ENCODE measurements at places on chromosomes 11 and 22.

GRCh38 chr11:115996125-115996807, 492.1 kb upstream of the CADM1 start:
- no peak for DNase-seq

GRCh38 chr11:6627762-6628241, 8.6 kb upstream of the TPP1 start:
- no peak for DNase-seq

- no peak for DNase-seq
Measured at GRCh38 chr22:26800858-26801257, 143.5 kb downstream of the MIAT start.

DNA sequence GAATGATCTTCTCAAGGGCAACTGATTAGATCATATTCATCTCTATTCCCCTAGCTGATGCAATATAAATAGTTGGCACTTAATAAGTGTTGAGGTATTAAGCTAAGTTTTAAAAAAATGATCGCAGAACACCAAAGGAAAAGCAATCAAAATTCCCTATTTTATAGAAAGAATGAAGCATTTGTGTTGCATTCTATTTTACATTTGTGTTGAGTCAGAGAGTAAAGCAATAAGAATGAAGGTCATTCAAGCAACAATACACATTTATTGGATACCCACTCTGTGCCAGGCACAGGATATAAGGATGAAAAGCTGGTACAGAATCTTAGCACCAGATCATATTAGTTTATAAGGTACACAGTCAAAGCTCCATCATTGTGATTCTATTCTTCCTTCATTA, 686.4 kb upstream of the CCDC90B start:
- DNase-seq: no peak

DNA sequence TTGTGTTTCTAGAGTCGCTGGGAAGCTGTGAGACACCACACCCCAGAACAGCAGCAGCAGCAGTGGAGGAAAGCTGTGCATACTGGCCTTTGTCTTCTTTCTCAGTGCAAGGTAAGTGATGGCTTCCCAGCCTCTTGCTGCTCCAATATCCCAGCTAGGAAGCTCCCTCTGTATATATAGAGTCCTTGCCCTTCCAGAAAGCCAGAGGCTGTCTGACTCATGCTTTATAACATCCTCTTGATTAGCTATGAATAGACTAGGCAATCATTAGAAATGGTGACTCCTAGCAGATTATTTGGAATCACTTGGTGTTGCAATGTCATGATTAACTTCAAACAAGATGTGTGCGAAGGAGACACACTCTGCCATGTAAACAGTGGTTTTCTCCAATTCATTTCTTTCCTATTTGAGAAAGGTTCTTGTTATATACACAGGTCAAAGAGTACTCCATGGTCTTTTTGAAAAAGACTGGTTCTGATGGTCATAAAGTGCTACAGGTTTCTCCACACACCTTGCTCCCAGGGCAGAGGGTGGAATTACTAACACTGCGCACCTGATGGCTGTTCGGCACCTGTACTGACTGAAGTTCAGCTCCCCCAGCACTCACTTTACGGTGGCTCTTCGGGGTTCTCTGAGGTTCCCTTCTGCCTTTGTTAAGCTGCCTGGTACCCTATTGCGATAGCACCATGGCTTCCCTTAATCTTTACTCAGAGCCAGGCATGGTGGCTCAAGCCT, at the start of gene MMP1:
TSS of gene MMP1 (minus strand) at position 149 of the 735 bp plus-strand sequence. CDS start at position 81, 68 bp downstream.
- no peak for DNase-seq
